ENCODE measurements at places on chromosomes 6 and 20.
A peak's percentile ranks its signal among the peaks of the same experiment; 100 is the strongest.

- no peak for DNase-seq
Measured at GRCh38 chr20:58169450-58169849, 59.0 kb downstream of the ANKRD60 start.

GRCh38 chr6:135675862-135676261 lies 175.6 kb upstream of the PDE7B start:
- no peak for DNase-seq

GRCh38 chr6:143553337-143553736 lies 41.8 kb upstream of the FUCA2 start:
- no peak for DNase-seq

- no peak for DNase-seq
Measured at GRCh38 chr6:33407132-33407718, 3.6 kb upstream of the PHF1 start.

DNA sequence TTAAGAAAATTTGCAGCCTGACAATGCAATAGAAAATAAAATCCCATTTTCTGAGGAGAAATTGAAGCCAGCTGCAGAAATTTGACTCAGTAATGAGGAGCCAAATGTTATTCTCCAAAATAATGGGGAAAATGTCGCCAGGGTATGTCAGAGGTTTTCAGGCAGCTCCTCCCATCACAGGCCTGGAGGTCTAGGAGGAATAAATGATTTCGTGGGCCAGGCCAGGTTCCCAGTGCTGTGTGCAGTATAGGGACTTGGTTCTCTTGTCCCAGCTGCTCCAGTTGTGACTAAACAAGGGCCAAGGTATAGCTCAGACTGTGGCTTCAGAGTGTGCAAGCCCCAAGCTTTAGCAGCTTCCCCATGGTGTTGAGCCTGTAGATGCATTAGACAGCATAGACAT lies 1240.8 kb upstream of the ADGRB3 start:
- DNase-seq: no peak

DNA sequence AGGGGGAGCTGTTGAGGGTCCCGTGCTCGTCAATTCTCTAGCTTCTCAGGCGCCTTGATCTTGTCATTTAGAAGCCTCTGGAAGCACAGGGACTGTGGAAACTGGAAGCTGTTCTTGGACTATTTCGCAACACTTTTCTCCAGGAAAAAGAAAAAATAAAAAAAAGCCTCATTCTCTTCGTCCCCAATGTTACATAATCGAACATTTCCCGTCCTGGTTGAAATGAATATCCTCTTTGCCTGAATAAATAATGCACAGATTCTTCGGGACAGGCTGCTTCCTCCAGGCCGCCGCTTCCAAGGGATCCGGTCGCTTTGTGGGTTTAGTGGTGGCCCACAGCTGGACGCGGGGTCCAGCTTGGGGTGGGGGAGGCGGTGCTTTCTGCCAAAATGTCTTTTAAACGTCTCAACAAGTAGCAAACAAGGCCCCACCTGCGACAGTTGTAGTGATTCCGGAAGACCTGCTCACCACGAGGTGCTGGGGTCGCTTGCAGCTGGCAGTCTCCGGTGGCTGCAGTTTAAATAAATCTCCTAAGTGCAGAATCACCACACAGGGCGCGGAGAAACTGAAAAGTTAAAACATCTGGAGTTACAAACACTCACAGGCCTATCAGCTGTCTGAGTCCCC lies 125.9 kb upstream of the ESR1 start:
- DNase-seq: no peak

- DNase-seq: no peak
Measured at GRCh38 chr20:38201356-38201755, 36.3 kb upstream of the TGM2 start.

- no peak for DNase-seq
Measured at GRCh38 chr20:8621001-8621400, 447.9 kb upstream of the PLCB4 start.

DNA sequence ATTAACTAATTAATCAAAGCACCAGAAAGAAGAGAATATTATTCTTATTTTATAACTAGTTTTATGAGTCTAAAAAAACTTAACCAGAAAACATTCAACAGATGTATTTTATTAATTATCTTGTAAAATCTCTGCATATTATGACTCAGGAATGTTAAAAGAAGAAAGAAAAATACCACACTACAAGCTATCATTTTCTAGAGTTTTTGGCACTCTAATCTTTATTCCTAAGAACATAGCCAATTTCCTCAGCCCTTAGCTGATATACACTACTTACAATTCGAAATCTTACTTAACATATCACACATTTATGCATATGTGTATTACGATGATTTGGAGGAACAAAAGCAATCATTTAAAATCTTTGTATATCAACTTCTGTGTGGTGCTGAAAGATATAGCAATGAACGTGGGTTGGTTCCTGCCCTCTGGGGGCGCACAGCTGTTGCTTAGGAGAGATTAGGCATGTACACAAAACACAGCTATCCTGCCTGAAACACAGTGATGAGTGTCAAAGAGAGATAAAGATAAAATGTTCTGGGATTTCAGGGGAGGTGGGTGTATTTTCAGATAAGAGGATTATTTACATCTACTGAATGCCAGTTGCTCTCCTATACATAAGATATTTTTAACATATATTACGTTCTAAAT lies 404.5 kb downstream of the SYNE1 start:
- DNase-seq: peak; percentile 41

GRCh38 chr6:109314313-109314712 lies 68.0 kb downstream of the CD164 start:
- DNase-seq: no peak

- DNase-seq: no peak
Measured at GRCh38 chr6:85660181-85660611, 17.5 kb upstream of the SYNCRIP start.

- DNase-seq: no peak
Measured at GRCh38 chr20:50876063-50876685, 55.1 kb downstream of the ADNP start.

GRCh38 chr20:45963059-45964005 lies 8.7 kb downstream of the ZNF335 start:
- no peak for DNase-seq

- DNase-seq: peak; percentile 18
Measured at GRCh38 chr6:14726816-14727493, 518.9 kb upstream of the JARID2 start.

DNA sequence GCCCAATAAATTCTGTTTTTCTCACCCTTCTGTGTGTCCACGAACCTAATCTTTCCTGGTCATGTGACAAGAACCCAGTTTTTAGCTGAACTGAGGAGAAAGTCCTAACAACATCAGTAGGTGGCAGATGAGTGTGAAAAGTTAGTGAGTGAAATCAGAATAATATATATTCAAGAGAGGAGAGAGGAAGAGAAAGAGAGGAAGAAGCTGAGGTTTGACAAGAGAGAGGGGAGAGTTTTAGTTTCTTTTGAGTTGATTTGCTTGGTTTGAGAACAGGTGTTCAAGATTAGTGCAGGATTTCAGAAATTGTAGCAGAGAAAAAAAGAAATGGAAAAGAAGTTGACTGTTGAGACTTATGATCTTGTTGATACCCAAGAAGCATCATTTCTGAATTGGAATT lies 930.5 kb upstream of the FLRT3 start:
- DNase-seq: no peak

DNA sequence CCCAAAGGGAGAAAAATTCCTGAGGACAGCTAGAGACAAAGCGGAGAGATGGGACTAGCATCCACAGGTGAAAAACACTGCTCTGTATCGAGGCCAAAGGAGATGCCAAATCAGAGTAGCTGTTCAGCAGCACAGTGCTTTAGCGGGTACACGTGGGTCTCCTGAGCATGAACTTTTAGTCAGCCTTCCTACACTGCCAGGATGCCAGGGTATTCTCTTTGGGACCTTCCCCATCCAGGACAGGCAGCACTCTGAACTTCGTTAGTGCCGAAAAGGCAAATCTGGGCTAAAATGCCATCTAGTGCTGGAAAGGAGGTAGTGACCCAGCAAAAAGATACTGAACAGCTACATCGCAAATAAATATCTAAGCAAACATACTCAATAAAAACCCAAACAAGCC lies 64.9 kb downstream of the C6orf58 start:
- peak; percentile 16 for DNase-seq

GRCh38 chr20:5044075-5044620 lies 42.8 kb upstream of the SLC23A2 start:
- no peak for DNase-seq

DNA sequence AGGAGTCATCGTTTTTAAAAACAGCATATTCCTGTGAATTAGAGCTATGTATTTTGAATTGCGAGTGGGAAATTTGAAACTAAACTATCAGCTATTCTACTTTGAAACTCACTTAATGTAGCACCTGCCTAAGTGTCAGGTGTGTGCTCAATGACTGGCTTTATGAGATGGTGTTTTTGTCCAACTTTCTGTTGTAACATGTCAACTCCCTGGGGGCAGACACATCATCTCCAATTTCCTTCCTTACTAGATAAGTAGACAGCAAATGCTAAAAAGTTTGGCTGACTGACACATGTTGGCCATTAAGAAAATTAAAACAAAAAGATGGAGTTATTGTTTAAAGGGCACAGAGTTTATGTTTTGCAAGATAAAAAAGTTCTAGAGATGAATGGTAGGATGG lies 226.9 kb downstream of the TFAP2B start:
- no peak for DNase-seq

- no peak for DNase-seq
Measured at GRCh38 chr20:48815537-48815936, 12.3 kb downstream of the PREX1 start.

GRCh38 chr6:69719602-69720193 lies 77.1 kb downstream of the LMBRD1 start:
- DNase-seq: no peak

GRCh38 chr6:41111017-41111416 lies 38.2 kb downstream of the NFYA start:
- no peak for DNase-seq

GRCh38 chr6:127932708-127933107 lies 31.9 kb upstream of the THEMIS start:
- DNase-seq: no peak

DNA sequence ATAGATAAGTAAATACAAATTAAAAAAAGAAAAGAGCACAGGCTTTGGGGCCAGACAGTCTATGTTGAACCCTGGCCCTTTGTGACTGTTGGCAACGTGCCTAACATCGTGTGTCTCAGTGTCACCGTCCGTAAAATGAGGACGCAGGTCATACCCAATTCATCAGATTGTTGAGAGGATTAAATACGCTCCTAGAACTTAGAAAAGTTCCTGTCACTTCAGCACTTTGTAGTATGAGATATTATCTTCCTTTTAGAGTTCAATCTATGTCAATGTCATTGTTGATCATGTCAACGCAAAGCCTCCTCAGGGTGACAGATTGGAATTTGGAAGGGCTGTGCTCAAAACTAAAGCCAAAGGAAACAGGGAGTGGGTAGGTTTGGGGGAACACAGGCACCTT lies 21.7 kb downstream of the SERPINB1 start:
- no peak for DNase-seq

- no peak for DNase-seq
Measured at GRCh38 chr6:140627002-140627401, 1252.6 kb upstream of the CITED2 start.

- peak; percentile 27 for DNase-seq
Measured at GRCh38 chr6:30885481-30885998, 1.2 kb downstream of the DDR1 start.

DNA sequence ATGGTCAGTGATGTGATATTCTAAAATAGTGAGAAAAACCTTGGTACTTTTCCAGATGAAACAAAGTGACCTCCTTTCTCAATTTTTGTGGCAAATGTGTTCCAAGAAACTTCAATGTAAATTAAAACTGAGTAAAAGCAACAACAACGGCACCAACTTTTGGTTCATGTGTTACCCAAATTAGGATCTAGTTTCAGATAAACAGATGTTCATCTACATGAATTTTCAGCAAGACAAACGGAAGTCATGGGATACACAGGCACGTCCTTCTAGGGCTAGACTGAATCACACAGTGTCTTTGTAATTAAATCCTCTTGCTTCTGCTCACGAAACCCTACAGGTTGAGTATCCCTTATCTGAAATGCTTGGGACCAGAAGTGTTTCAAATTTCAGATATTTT lies 915.2 kb downstream of the TFAP2A start:
- DNase-seq: no peak

DNA sequence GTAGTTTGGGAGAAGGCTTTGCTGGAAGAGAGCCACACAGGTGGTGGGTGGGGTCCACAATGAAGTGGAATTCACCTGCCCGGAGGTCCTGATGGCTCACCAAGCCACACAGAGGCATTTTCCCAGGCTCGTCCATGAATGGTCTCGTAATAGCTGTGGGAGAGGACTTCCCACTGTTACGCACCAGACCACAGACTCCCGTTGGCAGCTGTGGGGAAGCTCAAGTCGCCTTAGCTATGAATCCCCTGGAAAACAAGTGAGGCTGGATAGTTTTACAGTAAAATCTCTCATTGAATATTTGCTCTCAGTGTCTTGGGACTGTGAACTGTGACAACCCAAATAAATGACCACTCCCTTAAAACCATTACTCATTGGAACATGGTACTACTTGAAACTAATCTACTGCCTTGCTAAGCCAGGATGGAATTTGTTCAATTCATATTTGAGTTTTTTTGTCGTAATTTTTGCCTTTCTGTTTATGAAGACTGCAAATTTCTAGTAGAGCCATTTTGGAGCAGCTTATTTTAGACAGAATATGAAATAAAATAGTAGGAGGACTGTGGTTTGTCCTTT lies 79.4 kb downstream of the JAG1 start:
- DNase-seq: no peak

GRCh38 chr6:68447112-68447511 lies 188.0 kb upstream of the ADGRB3 start:
- no peak for DNase-seq

DNA sequence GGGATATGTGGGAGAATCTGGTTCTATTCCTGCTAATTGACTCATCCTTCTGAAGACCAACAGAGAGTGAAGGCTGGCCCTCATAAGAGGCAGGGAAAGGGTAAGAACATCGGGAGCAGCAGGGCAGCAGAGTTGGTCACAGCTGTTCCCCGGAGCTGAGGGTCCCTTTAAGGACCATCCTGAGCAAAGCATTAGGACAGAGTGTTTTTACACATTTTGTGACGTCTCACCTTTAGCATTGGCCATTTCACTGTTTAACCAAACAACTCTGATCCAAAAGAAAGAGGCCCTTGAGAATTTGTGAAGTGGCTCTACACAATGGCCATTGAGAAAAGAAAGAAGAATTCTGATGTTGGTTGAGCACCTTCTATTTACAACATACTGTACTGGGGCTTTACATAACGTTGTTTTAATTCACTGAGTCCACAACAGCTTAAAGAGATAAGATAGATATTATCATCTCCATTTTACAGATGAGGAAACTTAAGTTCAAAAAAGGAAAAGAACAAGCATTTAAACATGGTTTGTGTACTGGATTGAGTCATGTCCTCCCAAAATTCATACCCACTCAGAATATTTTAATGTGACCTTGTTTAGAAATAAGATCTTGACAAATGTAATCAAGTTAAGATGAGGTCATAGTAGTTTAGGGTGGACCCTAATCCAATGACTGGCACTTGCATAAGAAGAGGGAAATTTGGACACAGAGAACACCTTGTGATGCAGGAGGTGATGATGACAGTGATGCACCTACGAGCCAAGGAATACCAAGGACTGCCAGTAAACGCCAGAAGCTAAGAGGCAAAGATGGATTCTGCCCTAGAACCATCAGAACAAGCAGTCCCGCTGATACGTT lies 62.0 kb downstream of the VGLL2 start:
- no peak for DNase-seq

Data from activated T-cell treated with anti-CD3 and anti-CD28 coated beads, Interleukin-2, amount 50 U/mL, for 48 hours (primary cell).